Globus pallidus (tissue), 1 donor: ENCODE measurements at places on chromosomes 7 and 10.

DNA sequence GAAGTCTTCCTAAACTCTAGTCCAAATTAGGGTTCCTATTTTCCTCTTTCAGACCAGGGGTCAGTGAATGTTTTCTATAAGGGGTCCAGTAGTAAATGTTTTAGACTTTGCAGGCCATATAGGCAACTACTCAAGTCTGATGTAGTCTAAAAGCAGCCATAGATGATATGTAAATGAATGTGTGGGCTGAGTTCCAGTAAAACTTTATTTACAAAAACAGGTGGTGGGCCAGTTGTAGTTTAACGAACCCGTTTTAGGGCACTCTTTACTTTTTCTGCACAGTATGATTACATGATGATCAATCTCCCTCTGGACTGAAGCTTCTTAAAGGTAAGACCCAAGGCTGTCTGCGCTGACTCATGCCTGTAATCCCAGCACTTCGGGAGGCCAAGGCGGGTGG, 243.6 kb downstream of the CAMK1D start:
- DNase-seq = no peak

- no peak for DNase-seq
These were observed 17.0 kb downstream of the ITIH5 start for GRCh38 chr10:7649673-7650300.

DNA sequence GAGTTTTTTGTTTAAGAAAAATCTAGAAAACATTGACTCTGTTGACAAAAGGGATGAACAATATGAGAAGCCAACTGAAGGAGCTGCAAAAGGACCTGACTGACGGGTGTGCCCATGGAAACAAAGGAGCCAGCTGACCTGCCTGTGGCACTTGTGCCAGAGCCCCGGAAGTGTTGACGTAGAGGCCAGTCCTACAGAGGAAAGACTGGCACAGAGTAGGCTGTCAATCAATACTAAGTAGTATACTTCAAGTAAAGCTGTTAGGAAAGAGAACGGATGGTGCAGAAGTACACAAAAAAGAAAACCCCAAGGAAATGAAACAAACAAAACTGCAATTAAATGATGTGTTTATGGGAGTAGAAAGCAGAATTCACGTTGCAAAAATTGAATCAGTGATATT, 19.0 kb upstream of the ABI1 start:
- peak; percentile 38 for DNase-seq

- no peak for DNase-seq
These were observed 126.0 kb upstream of the INHBA start for GRCh38 chr7:41828911-41829310.

GRCh38 chr10:1563028-1563427, 174.3 kb downstream of the ADARB2 start:
- DNase-seq = no peak

DNA sequence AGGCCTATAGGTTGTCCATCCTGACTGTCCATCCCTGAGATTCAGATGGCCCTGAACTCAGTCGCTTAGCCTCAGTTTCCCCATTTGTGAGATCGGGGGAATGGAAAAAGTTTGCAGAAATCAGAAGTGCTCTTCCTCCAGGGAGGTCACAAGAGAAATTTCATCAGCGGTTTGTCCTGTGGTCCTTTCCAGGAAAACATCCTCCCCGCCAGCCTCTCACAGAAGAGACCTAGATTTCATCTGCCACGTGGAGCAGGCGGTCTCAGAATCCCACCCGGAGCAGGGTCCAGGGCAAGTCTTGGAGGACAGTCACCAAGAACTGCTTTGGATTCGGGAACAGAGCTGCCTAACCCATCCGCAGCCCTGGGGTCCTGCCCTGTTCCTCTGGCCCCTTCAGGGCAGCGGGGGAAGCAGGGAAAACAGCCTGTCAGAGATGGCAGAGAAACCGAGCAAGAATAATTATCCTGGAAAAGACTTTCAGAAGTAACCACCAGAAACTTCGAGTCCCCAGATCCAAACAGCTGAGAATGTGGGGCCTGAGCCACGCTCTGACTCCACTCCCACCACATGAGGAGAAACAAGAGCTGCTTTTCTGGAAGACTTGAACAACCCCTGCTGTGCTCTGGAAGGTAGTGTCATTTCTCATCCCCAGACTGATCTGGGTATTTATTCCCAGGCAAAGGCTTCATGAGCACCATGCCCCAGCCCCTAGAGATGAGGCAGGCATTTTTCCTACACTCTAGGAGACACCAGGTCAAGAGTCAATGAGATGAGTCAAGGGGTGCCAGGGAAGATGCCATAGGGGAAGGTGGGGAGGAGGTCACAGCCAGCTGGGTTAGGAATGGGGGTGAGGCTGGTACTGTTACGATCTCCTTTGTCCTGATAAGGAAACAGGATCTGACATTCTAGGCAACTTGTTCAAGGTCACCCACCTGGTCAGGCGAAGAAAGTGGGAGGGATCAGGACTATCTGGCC, 1.1 kb upstream of the TNS3 start:
- DNase-seq = no peak

- no peak for DNase-seq
These were observed 239.2 kb downstream of the PTPRN2 start for GRCh38 chr7:158348446-158348845.
